Fibroblast of the aortic adventitia (primary cell): ENCODE measurements at places on chromosomes 5 and 9. TPM values are rescaled to one million over a fixed set of nuclear protein-coding genes. Genes with fewer than 3 reads are reported as not detected.

DNA sequence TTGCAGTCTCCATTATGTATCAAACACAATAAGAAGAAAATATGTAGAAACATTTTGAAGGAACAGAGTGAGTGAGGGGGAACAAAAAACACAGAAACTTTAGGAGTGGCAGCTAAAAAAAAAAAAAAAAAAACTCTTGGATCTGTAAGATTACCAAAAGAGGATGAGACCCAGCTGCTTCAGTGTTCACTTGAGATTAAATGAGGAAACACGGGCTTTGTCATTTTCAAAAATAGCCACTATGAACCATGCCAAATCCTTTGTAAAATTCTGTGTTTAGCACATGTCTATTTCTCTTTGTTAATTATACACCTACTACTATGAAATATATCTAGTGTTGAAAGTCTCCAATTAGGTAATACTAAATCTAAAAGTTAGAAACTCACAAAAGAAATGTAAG lies 485.9 kb downstream of the EFNA5 start:
- DNase-seq, result no peak

- no peak for DNase-seq
Observed at GRCh38 chr5:123527190-123527589, 15.2 kb downstream of the CSNK1G3 start.

GRCh38 chr9:7534211-7534935 lies 265.2 kb downstream of the DMAC1 start:
- no peak for DNase-seq

GRCh38 chr5:78699552-78700153 lies 51.1 kb upstream of the LHFPL2 start:
- peak; percentile 90 for DNase-seq

- DNase-seq, result no peak
Observed at GRCh38 chr5:159660401-159660800, 255.9 kb upstream of the ADRA1B start.

DNA sequence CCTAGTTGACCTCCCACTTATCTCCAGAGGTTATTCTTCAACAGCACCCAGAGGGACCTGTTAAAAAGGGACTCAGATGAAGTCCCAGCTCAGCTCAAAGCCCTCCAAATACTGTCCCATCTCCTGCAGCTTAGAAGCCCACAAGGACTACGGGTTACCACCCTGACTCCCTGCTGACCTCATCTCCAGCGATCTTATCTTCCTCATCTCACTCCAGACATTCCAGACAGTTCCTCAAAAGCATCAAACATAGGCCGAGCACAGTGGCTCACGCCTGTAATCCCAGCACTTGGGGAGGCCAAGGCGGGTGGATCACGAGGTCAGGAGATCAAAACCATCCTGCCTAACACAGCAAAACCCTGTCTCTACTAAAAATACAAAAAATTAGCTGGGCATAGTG lies 263.8 kb upstream of the TLE4 start:
- no peak for DNase-seq

DNA sequence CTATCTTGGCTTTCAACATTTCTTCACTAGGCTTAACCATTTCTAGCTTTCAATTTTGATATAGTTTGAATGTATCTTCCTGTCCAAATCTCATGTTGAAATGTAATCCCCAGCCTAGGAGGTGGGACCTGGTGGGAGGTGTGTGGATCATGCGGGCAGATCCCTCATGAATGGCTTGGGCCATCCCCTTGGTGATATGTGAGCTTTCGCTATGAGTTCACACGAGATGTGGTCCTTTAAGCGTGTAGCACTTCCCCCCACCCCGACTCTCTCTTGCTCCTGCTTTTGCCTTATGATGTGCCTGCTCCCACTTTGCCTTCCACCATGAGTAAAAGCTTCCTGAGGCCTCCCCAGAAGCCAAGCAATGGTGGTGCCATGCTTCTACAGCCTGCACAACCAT lies 40.6 kb downstream of the PHAX start:
- no peak for DNase-seq

DNA sequence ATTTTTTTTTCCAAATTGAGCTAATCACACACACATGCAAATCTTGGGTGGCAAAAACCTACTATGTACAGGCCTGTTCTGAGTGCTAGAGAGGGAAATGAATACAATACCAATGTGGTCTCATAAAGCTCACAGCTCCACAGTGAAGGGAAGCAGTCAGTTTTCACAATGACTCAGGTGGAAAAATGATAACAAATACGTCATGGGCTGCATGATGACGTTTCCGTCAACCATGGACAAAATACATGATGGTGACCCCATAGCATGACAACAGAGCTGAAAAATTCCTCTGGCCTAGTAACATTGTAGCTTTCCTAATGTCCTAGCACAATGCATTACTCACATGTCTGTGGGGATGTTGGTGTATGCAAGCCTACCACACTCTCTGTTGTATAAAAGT lies 252.5 kb downstream of the TRIM32 start:
- DNase-seq, result peak; percentile 3

GRCh38 chr5:82031220-82032119 lies 59.6 kb downstream of the ATG10 start:
- DNase-seq, result no peak

DNA sequence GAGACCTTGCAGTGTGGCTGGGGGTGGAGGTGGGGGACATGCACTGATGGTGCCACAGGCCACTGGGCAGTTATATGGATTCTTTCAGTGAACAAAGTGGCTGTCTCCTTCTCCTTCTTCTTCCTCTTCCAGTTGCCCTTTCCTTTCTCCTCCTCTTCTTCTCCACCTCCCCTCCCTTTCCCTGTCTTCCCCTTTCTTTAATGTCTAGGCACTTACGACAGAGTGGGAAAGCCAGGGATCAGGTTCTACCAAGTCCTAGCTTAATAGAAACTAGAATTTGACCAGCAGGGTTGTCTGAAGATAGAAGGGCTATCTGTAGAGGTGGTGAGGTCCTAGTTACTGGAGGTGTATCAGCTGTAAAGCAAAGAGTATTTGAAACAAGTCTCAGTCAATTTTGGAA lies 62.8 kb downstream of the COL15A1 start:
- no peak for DNase-seq

GRCh38 chr9:8365029-8365428 lies 565.5 kb upstream of the DMAC1 start:
- peak; percentile 76 for DNase-seq

The CCL27 gene
- not detected in 2 replicates for total RNA-seq

The SLC1A3 gene
- 3.7 and 4.1 TPM in 2 replicates for total RNA-seq

The IFNK gene
- not detected in 2 replicates for total RNA-seq

The FTMT gene
- total RNA-seq, result not detected in 2 replicates

The CCDC127 gene
- 8.2 and 8.3 TPM in 2 replicates for total RNA-seq
